ENCODE measurements at places on chromosomes 4 and X.

DNA sequence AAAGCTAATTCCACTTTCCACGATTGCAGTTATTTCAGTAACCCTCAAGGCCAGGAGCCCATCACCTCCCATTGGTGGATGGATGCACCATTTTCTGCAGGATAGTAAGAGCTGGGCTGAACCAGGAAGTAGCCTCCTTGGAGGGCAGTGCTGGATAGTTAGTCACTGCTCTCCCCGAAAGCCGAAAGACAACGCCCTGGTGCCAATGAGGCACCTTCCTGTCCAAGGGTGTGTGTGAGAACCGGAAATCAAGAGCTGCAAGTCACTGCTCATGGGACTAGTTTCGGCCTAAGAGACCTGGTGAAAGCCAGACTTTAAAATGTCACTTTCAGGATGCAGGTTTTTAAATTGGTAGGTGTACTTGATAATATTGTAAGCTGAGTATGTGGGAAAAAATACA is 203.8 kb upstream of the HS3ST1 start:
- DNase-seq: no peak

DNA sequence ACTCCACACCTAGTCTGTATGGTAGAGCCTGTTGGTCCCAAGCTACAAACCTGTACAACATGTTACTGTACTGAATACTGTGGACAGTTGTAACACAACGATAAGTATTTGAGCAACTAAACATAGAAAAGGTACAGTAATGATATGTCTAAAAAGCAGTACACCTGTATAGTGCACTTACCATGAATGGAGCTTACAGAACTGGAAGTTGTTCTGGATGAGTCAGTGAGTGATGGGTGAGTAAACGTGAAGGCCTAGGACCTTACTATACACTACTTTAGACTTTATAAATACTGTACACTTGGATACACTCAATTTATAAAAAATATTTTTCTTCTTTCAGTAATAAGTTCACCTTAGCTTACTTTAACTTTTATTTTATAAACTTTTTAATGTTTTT is 104.0 kb downstream of the TMA16 start:
- DNase-seq: no peak

DNA sequence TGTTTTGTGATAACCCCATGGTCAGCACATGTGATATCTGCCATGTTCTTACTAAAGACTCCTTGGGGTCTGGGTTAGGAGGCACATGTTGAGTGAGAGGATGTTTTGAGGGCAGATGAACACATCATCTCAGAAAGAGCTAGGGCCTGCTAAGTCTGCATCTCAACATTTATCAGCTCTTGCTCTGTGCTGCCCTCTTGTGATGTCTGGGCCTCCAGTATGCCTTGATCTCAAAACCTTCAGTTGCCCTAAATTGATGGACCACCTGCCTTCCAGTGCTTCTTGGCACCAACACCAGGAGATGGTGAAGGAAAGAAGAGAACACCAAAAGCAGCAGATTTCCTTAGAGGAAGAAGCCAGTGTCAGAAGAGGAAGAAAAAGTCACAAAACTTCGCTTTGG is 22.5 kb downstream of the MID1 start:
- no peak for DNase-seq

GRCh38 chr4:38065900-38066299 is 105.7 kb downstream of the PTTG2 start:
- DNase-seq: no peak

DNA sequence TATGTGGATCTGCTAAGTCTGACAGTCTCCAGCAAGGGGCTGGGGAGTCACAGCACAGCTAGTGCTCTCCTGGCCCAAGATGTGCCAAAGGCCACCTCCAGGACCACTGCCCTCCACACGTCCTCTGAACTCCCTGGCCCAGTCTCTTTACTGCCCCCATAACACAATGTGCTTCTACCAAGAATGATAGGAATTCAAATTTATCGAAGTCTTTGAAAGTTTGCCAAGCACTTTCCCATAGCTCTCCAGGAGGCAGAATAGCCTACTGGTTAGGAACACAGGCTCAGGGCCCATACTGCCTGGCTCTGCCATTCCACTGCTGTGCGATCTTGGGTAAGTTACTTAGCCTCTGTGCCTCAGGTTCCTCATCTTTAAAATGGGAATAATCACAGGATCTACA is 86.7 kb downstream of the NHSL2 start:
- no peak for DNase-seq

DNA sequence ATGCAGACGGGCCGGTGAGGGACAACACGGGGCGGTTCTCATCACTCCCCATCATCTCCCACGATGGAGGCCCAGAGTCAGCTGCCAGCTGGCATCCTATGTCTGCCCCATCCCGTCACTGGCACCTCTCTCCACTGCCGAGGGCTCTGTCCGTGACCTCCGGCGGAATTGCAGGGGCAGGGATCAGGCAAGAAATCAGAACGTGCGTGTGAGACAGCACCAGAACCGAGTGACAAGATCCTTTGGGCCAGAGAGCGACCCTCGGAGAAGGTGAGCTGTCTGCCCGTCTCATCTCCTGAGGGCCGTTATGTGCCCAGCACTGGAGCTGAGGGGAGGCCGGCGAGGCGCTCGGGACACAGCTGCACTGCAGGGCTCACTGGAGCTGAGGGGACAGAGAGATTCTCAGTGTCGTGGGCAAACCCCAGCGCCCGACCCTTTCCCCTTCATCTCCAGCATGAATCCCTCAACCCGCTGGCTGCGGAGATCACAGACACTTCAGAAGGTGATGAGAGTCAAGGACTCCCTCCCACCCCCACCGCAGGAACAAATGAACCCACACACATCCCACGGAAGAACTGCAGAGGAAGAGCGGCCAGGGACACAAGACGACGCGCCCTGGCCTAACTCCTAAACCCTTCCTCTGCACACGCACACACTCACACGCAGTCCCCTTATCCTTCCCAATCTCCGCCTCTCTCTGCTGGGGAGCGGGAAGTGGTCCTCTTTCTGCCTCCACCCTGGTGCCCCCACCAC is 128.7 kb downstream of the AFAP1 start:
- DNase-seq: no peak
